Upper lobe of left lung (tissue), 6 donors: ENCODE measurements at places on chromosomes 16 and 17. TPM values are rescaled to one million over a fixed set of nuclear protein-coding genes. Genes with fewer than 3 reads are reported as not detected.
A peak's percentile ranks its signal among the peaks of the same experiment; 100 is the strongest.

CACNA1G gene
- 0.11 TPM for total RNA-seq

MYH13 gene
- not detected for total RNA-seq

CISD3 gene
- 9.7 TPM for total RNA-seq

GINS2 gene
- total RNA-seq = 0.39 TPM

PPY gene
- total RNA-seq = not detected

KRTAP1-1 gene
- not detected for total RNA-seq

DNA sequence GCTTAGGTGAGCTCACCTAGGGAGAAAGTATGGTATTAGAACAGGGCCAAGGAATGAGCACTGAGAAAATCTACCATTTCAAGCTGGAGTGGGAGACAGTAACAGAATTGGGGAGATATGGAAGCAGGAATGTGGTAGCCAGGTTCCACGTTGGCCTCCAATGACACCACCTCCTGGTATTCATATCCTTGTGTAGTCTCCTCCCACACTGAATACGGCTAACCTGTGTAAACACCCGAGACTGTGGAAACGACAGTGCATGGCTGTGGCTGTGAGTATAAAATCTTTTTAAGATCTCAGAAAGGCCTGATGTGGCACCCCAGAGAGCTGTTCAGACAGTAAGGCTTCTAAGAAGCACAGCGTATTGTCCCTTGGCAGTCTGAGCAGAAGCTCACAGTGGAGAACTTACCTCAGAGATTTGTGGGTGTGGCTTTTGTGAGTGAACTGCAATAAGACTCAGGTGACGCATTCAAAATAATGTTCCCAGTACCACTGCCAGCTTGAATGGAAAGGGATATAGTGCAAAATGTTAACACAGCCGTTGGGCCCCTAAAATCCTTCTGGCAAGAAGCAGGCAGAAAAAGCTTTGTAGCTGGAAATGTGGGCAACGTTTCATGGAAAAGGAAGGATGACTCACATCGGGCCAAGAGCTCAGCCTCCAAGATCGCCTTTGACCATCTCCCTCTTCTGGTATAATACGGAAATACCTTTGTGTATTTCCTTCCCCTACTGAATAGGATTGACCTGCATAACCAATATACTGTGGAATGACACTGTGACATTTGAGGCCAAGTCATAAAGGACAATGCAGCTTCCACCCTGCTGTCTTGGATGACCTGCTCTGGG is 14.4 kb downstream of the SDR42E1 start:
- H3K4me1 ChIP-seq = peaks cover 13% of the 10 kb centered on the region
- no peak for DNase-seq
- peak overlapping the region; percentile 47 for H3K27ac ChIP-seq
- H3K36me3 ChIP-seq = peaks cover 12% of the 10 kb centered on the region
- H3K27me3 ChIP-seq = no peaks in the 10 kb centered on the region
- H3K4me3 ChIP-seq = no peak overlapping the region

- H3K27ac ChIP-seq = no peak overlapping the region
- H3K4me1 ChIP-seq = peaks cover 7% of the 10 kb centered on the region
- no peaks in the 10 kb centered on the region for H3K27me3 ChIP-seq
Measured at GRCh38 chr16:84043486-84044117, 1.0 kb upstream of the SLC38A8 start.

- no peaks in the 10 kb centered on the region for H3K27me3 ChIP-seq
- no peak overlapping the region for H3K4me3 ChIP-seq
Measured at GRCh38 chr16:87067836-87068761, 249.1 kb downstream of the C16orf95 start.

GRCh38 chr16:19735074-19735867 is 17.2 kb downstream of the IQCK start:
- H3K36me3 ChIP-seq = no peaks in the 10 kb centered on the region
- no peaks in the 10 kb centered on the region for H3K4me1 ChIP-seq
- H3K27me3 ChIP-seq = no peaks in the 10 kb centered on the region
- DNase-seq = no peak
- no peak overlapping the region for H3K27ac ChIP-seq

DNA sequence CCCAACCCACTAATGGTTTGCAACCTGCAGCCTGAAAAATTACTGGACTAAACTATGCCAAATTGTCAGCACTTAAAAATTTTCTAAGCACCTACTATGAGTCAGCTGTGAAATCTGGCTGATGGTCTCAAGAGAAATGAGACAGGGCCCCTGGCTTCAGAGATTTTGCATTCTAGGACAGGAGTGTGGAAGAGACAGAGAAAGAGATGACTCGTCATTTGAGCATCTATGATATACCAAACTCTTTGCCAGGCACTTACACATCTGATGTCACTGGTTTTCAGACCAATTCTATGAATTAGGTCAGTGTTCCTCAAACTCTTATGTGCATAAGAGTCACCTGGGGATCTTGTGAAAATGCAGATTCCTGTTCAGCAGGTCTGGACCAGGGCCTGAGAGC is 44.4 kb downstream of the CLEC19A start:
- no peak overlapping the region for H3K27ac ChIP-seq
- DNase-seq = no peak
- H3K4me3 ChIP-seq = no peak overlapping the region
- no peaks in the 10 kb centered on the region for H3K36me3 ChIP-seq
- H3K4me1 ChIP-seq = no peaks in the 10 kb centered on the region

DNA sequence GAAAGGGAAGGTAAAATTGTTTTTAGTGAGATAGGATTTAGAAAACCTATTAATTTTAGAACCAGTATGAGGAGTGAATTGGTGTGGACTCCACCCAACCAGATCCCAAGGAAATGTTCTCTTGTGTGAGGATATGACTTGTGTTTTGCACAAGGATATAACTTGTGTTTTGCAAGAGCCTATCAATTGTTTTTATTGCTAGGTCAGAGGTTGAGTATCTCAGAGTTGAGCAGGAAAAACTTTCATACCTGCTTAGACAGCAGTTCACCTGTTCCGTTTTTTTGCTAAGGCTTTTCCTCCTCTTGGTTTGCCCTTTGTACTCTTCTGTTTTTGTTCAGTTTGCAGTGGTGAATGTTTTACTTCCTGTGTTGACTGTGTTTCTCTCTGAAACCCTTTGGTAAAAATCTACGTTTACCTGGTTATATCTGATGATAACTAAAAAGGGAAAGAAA is 5.1 kb downstream of the NBR1 start:
- no peak overlapping the region for H3K4me3 ChIP-seq
- H3K36me3 ChIP-seq = peaks cover 39% of the 10 kb centered on the region
- no peaks in the 10 kb centered on the region for H3K27me3 ChIP-seq
- no peak for DNase-seq
- no peak overlapping the region for H3K27ac ChIP-seq
- peaks cover 56% of the 10 kb centered on the region for H3K4me1 ChIP-seq

GRCh38 chr16:19506965-19507364 is 14.9 kb downstream of the GDE1 start:
- no peak overlapping the region for H3K4me3 ChIP-seq
- H3K4me1 ChIP-seq = no peaks in the 10 kb centered on the region
- no peaks in the 10 kb centered on the region for H3K27me3 ChIP-seq
- peaks cover 35% of the 10 kb centered on the region for H3K36me3 ChIP-seq
- no peak for DNase-seq
- H3K27ac ChIP-seq = no peak overlapping the region

GRCh38 chr17:8537734-8538133 is 92.8 kb downstream of the MYH10 start:
- DNase-seq = no peak
- H3K27ac ChIP-seq = no peak overlapping the region
- H3K36me3 ChIP-seq = peaks cover 4% of the 10 kb centered on the region
- H3K4me1 ChIP-seq = no peaks in the 10 kb centered on the region
- no peak overlapping the region for H3K4me3 ChIP-seq

- H3K27ac ChIP-seq = peak within 1 kb of the TSS; percentile 82
- H3K36me3 ChIP-seq = no peaks in the 10 kb centered on the region
- H3K27me3 ChIP-seq = peaks cover 8% of the 10 kb centered on the region
- H3K4me3 ChIP-seq = peak within 1 kb of the TSS; percentile 12
Measured at GRCh38 chr16:56632156-56632847, at the start of gene MT1M. TSS of gene MT1M (plus strand) at chr16:56632659. CDS start at chr16:56632732, 73 bp downstream.
